ENCODE measurements at places on chromosomes 6 and 20. TPM values are rescaled to one million over a fixed set of nuclear protein-coding genes. Genes with fewer than 3 reads are reported as not detected.

DNA sequence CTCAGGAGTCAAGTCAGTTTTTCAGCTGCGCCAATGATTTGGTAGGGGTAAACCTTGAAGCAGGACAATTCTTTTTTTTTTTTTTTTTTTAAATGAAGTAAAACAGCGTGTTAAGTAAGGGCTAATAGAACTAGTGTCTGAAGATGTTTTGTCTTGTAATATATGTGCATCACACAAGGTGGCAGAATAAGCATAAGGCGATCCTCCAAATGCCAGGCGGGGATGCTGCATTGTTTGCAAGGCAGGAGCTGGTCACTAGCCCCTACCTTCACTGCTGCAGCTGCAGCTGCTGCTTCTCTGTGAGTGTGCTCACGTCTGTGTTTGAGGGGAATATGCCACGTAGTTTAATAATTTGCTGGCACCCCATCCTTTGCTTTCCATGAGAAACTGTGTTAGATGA, 272.7 kb upstream of the MAP3K7 start:
- peak; percentile 11 for DNase-seq

- no peak for DNase-seq
Observed at GRCh38 chr6:118281291-118281690, 266.8 kb upstream of the PLN start.

GRCh38 chr20:5504061-5504739, 187.4 kb upstream of the PROKR2 start:
- DNase-seq: no peak

GRCh38 chr6:70874181-70874913, 82.5 kb downstream of the B3GAT2 start:
- no peak for DNase-seq

The ECT2L gene
- not detected for total RNA-seq

DNA sequence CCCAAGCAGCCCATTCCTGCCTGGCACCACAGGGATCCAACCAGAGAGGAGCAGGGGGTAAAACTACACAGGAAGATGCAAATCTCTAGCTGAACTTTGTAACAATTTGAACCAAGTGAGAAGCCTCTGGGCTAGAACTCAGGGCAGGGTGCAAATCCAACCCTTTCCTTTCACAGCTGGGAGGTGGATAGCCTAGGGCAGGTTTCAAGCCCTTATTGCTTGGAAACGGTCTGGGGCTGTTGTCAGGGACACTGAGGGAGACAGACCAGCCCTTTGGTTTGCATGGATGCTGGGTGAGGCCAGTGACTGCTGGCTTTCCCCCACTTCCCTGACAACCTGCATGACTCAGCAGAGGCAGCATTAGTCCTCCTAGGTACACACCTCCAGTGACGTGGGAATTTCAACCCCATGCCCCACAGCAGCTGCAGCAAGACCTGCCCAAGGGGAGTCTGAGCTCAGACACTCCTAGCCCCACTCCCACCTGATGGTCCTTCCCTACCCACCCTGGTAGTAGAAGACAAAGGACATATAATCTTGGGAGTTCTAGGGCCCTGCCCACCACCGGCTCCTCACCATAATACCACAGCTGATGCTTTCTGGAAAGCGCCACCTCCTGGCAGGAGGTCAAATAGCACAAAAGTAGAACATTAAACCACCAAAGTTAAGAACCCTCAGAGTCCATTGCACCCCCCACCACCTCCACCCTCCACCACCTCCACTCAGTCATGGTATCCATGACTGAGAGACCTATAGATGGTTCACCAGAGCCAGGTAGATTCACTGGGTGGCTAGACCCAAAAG, 797.7 kb upstream of the MAN1A1 start:
- DNase-seq: no peak

The SLC24A3 gene
- total RNA-seq: 0.04 TPM

DNA sequence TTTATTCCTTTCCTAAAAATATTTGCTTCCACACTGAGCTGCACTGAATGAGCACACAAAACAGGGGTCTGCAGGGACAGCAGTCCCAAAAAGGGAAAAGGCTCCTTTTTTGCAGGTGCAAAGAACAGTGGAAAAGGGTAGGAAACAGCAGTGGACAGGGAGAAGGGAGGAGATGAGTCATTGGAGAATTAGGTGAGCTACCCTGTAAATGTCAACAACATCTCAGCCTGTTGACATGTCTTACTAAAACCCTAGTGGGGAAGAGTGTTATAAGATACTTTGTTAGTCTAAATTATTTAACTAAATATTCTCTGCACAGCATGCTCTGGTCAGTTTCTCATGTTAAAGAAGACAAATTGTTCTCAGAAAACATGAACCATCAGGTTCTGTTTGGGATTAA, 151.5 kb upstream of the FBXL4 start:
- DNase-seq: no peak

DNA sequence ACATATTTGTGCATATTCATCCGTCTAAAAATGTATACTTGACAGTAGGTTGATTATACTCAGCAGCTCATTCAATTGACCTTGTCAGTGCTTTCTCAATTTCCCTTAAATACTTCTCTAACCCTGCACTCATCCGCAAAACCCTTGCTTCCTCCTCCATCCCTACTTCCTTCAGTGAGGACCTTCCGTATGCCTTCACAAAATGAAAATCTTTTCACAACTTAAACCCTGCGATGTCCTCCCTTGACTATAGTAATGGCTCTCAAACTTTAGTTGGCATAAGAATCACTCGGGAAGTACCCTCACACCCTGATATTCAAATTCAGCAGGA, 5.2 kb downstream of the MBOAT1 start:
- no peak for DNase-seq

The SLC22A16 gene
- not detected for total RNA-seq

DNA sequence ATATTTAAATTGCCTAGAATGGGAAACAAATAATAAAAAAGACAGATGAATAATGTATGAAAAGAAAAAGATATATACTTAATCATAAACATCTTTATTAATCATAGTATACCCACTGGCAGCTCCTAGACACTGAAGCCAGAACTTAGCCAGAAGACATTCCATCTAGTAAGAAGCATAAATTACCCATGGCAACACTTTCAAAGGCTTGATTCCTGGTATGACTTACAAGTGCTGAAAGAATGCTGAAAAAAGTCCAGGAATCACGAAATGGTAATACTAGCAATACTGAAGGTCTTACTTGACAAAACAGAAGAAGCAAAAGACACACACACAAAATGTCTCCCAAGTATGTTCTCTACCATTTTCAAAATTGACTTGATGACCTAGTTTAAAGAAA, 38.0 kb downstream of the RWDD2A start:
- DNase-seq: no peak

The TULP4 gene
- total RNA-seq: 22.6 TPM

- DNase-seq: no peak
Observed at GRCh38 chr20:62624325-62624690, 18.0 kb upstream of the SLCO4A1 start.

GRCh38 chr6:165219629-165220028, 89.8 kb downstream of the C6orf118 start:
- DNase-seq: no peak

The SLC17A4 gene
- not detected for total RNA-seq

The C4B gene
- total RNA-seq: 6.5 TPM

- DNase-seq: no peak
Observed at GRCh38 chr6:138592749-138593123, 93.4 kb upstream of the NHSL1 start.

DNA sequence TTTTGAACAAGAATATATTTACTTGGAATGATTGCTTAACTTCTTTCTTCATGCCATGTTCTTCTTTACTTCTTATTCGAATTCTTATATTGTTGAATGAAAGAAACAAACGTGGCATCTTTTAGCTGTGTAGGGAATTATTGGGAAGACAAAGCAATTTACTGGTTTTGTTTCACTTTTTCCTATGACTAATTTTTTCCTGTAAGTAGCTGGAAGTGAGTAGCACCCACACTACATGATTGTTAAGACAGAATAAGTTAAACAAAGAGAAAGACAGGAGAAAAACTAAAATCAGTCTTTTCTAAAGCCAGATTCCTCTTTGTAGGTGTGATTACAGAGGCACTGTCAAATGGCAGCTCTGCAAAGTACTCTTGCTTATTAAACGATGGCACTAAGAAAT, 593.4 kb downstream of the EYS start:
- peak; percentile 23 for DNase-seq

The RSPO3 gene
- total RNA-seq: not detected

DNA sequence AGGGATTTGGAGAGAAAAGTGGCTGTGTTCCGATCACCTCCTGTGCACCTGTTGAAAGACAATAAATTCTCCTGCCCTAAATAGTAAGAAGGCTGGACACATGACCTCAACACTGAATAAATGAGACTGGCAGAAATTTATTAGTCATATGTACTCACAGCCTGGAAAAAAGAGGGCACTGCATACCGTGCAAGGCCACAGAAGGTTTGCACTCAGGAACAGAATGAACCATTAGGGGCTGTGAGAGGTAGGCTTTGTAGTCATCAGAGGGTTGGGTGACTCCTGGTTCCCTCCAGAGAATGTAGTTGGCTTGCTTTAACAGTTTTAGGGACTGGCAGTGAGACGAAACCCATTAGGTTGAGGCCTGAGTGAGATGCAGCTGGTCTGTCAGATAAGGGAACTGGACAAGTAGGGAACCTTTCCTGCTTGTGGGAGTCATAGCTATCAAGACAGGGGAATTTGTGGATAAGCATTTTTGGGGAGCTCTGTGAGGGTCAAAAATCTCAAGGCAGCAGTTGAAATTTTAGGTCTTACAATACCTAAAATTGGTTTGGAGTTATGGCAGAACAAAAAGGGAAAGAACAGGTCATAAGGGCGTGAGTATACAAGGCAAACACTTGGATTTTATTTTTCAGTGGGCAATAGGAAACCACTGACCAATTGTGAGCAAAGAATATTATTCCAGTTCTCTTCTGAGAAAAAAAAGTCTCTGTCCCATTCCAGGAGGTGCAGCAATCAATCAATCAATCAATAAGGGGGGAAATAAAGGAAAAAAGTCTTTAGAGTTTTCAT, 67.9 kb upstream of the BTN3A2 start:
- DNase-seq: no peak

GRCh38 chr6:135285165-135285564, 104.1 kb downstream of the MYB start:
- DNase-seq: no peak

The BEND6 gene
- 18.9 TPM for total RNA-seq

- no peak for DNase-seq
Observed at GRCh38 chr6:5712349-5713215, 294.1 kb downstream of the NRN1 start.

GRCh38 chr6:49342410-49342809, 120.6 kb downstream of the MMUT start:
- DNase-seq: no peak

DNA sequence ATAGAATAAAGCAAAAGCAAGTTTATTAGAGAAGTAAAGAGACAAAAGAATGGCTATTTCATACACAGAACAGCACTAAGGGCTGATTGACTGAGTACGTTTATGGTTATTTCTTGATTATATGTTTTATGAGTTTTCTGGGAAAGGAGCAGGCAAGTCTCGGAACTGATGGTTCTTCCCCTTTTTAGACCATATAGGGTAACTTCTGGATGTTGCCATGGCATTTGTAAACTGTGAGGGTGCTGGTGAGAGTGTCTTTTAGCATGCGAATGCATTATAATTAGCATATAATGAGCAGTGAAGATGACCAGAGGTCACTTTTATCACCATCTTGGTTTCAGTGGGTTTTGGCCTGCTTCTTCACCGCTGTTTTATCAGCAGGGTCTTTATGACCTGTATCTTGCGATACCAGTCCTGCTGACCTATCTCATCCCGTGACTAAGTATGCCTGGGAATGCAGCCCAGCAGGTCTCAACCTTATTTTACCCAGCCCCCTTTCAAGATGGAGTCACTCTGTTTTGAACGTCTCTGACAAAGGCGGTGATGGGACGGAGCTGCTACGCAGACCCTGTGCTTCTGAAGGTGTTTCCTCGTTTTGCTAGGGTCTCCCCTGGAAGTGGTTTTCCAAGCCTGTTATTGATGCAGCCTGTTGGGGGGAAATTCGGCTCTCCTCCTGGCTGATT, 45.4 kb upstream of the BMP6 start:
- DNase-seq: no peak

DNA sequence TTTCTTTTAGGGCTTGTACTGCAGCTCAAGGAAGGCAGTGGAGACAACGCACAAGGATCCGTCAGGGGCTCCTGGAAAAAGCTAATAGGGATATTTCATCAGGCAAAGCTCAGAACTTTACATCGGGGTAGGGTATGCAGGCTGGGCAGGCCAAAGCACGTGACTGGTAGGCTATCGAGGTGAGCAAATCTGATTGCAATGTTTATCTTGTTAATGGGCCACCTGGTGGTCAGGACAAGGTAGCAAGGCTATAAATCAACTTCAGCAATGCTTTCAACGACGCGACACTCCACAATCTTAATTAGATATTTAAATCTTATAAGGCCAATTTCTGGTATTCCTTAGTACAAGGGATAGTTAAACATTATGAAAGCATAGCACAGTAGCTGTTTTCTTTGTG, 1302.8 kb upstream of the EYS start:
- no peak for DNase-seq

GRCh38 chr20:46485431-46485830, 27.9 kb downstream of the ZNF334 start:
- no peak for DNase-seq

DNA sequence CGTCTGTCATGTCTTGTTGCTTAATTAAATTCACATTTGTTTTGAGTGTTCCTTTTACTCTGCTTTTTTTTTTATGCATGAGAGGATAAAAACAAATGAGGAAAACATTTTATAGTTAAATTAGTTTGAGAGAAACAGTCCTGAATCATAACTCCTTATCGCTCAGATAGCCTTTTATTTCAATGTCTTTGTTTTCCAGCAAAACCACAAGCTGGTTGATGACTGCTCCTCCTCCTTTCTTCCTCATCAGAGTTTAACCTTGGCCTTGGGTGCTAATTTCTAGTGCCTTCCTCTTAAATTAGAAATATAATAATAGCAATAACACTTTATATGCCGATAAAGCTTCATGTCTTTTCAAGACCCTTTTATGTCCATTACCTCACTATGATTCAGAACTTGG, 3.1 kb downstream of the NOX3 start:
- no peak for DNase-seq

GRCh38 chr20:11170025-11170424, 496.2 kb upstream of the JAG1 start:
- DNase-seq: no peak
